Smooth muscle cell of the coronary artery (primary cell): ENCODE measurements at places on chromosomes 1 and 21. TPM values are rescaled to one million over a fixed set of nuclear protein-coding genes. Genes with fewer than 3 reads are reported as not detected.

Gene RSBN1
- total RNA-seq: 6.0 and 23.6 TPM in 2 replicates

Gene SEMA4A
- 1.2 and 1.3 TPM in 2 replicates for total RNA-seq

Gene LAPTM5
- 0.23 TPM in 1 of 2 replicates, not detected in the other for total RNA-seq

Gene CASQ2
- under 0.01 TPM in 1 of 2 replicates, not detected in the other for total RNA-seq
